ENCODE measurements at places on chromosomes 2 and 18.

GRCh38 chr18:78742218-78742745, 237.3 kb upstream of the SALL3 start:
- no peak for DNase-seq

DNA sequence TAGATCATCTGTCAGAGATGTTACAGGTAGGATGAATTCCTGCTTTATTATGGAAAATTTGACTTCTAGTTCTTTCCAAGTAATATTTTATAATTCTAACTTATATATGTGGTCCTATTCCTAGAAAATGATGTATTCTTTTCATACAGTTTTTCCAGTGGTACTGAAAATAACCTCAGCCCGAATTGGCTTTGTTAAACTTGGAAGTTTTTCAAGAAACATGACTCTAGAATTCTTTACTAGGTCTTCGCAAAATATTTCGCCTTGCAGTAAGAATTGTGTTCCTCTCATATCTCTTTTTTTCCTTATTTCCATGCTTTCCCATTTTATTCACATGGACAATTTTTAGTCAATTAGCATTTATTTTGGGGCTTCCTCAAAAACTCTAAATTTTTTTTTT, 60.5 kb downstream of the BMPR2 start:
- DNase-seq: no peak

DNA sequence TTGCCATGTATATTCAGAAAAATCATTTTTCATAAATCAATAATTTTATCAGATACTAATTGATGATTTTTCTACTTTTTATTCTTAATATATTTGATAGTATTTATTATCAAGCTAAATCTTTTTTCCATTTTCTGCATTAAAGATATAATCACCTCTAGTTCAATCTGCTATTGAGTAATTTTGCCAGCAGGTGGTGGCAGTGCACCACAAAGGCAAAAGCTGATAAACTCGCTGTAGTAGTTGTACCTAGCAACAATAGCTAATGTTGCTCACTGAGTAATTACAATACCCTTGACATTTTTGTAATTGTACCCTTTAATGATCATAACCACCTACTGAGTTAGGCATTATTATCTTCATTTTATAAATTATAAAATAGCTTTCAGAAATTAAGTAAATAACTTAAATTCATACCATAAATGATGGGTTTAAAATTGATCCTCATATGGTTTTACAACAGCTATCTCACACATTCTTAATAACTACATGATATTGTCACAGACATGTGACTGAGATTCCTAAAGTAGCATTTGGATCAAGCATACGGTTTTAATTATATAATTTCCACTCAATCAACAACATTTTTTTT, 52.0 kb upstream of the CALCRL start:
- peak; percentile 23 for DNase-seq

DNA sequence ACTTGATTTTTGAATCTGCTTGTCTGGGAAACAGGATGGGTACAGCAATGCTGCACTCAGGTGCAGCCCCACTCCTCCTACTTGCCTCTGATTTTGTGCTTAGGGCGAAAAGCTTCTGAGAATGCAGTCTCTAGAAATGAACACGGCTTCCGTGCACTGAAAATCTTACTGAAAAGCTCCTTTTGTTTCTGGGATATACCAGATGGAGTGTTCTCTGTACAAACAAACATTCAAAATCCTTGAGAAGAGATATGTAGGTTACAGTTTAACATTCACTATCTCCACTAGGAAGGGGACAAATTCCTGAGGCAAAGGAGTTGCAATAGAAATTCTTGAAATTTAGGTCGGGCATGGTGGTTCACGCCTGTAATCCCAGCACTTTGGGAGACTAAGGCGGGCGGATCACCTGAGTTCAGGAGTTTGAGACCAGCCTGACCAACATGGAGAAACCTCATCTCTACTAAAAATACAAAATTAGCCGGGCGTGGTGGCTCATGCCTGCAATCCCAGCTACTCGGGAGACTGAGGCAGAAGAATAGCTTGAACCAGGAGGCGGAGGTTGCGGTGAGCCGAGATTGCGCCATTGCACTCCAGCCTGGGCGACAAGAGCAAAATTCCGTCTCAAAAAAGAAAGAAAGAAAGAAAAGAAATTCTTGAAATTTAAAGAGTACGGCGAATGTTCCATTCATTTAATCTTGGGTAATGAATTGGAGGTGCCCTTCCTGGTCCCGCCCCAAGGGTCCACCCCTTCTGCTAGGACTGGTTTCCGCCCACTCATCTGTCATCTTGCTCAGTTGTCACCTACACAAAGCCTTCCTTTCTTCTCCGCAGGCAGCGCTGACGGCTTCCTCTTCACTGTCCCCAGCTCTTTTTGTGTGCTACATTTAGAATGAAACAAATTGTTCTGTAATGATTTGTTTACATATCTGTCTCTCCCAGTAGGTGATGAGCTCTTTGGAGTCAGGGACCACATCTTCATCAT, 92.4 kb downstream of the SOCS6 start:
- DNase-seq: no peak

DNA sequence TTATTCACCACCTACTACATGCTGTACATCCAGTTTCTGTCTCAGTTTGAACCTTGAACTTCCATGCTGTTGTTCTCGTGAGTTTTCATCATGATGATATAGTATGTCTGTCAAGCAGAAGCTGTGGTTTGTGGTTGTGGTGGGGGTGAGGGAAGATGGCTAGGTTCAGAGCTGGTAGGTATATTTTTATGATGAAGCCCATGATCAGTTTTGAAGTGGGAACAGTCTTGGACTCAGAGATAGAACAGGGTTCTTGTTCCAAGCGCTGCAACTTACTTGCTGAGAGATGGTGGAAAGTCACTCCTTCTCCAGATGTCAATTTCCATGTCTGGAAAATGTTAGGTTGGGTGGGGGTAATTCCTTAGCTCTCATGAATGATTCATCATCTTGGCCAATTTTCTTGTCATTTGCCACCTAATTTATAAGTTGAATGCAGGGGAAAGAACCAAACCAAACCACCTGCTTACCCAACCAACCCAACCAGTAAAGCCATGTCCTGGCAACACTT, 21.6 kb downstream of the PMAIP1 start:
- peak; percentile 29 for DNase-seq
